Activated gamma-delta T cell treated with anti-CD3 and anti-CD28 coated beads, Interleukin-2, amount 50 U/mL, for 16 hours (primary cell): ENCODE measurements at places on chromosomes 4 and X.

DNA sequence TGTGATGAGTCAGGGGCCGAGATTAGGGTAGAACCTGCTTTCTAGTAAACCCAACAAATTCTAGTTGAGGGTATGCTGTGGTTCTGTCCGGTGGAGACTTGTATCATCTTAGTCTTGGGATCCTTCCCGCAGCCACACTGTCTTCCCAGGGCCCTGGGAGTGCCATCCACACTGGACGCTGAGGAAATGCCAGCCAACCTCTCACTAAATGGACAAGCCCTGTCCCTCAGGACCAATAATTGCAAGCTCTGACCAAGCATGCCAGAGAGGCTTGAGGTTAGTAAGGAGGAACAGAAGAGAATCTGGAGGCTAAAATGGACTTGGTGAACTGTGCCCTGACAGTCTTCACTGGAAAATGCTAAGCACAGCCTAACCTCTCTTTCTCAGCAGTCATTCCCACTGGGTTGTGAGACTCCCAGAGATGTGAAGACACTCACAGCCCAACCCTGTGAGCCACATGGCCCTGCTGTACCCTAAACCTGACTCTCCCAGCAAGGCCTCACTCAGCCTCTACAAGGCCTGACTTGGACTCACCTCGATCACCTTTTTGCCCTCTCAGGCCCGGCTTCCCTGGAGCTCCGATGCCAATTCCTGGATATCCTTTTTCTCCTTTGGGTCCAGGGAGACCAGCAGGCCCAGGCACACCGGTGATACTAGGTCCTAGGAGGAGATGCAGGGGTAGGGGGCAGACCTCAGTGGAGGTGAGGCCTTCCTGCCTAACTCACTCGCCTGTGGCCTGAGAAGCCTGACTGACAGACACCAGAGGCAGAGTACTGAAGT, 77.6 kb downstream of the ATG4A start:
- DNase-seq: no peak

DNA sequence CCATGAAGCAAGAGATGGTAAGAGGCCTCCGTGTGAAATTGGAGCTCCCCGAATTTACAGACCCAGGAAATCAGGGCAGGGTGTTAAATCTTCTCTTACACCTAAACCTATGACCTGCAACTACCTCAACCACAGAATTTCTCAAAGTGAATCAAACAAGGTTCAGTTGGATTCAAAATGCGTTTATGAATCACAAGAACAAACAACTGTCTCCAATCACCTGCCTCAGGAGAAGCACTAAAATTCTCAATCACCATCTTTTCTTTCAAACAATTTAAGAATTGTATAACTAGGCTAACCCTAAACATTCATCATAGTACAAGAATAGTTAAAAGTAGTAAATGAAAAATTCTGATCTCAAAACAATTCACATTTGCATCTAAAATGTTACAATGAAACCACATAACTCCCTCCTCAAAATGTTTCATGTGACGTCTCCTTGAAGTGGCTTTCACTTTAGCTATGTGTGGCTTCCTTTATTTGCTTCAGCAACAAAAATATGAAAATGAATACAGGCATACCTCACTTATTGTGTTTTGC, 19.2 kb downstream of the PPP3CA start:
- no peak for DNase-seq

DNA sequence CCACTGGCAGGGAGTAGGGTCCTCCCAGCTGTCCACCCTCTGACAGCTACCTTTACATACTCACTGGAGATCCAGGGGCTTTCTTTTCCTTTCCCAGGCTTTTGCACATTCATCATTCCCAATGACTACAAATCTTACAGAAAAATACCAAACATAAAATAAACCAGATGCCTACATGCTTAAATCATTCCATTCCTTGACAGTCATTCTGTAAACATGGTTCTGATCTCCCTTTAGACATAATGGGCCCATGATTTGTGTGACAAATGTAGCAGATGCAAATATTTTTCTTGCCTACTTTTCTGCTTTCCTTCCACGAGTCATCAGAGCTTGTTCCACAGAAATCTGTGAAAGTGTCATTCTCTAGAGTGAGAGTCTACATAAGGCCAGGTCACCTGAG, 207.0 kb downstream of the IDS start:
- no peak for DNase-seq

GRCh38 chr4:82848706-82849105, 42.2 kb downstream of the SEC31A start:
- DNase-seq: no peak

DNA sequence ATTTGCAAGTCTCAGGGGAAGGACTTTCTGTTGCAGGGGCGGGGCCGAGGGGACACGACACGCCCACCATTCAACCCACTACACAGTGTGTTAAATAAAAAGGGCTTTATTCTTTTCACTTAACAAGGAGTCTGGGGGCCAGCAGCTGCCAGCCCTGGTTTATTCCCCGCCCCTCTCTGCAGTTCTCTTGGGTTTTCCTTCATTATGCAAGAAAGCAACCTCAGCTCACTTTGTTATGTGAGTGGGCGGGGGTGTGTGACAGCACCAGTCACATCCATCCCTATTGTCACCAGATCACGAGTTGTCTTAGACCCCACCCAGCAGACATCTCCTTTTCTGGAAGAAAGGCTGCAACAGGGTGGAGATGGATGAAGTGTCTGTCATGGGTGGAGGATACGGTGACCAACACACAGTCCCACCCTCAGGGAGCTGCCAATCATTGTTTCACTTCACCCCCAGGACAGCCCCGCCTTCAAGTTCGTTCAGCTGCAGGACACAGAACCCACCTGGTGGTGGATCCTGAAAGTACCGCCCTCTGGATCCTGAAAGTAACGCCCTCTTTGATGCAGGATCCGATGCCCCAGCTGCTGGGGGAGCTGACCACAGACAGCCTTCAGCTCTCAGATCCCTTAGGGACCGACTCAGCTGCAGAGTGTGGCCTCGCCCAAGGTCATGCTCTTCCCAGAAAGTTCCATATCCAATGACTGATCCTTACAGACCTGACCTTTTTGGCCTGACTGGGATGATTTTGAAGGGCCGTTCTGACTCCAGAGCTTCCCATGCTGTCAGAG, 79.6 kb downstream of the SMIM20 start:
- DNase-seq: no peak

DNA sequence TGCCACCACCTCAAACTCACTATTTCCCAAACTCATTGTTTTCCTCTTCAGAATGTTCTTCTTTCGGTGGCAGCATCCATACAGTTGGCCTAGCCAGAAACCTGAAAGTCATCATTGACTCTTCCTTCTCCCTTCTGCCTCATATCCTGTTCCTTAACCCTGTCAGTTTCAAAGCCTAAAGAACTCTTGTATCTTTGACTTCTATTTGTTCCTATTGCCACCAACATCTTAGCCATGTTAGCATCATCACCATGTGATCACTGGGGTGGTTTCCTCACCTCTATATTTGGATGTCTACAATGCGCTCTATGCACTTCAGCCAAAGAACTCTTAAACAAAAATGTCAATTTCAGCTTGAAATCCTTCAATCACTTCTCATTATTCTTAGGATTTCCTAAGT, 29.0 kb downstream of the DDX60L start:
- no peak for DNase-seq

DNA sequence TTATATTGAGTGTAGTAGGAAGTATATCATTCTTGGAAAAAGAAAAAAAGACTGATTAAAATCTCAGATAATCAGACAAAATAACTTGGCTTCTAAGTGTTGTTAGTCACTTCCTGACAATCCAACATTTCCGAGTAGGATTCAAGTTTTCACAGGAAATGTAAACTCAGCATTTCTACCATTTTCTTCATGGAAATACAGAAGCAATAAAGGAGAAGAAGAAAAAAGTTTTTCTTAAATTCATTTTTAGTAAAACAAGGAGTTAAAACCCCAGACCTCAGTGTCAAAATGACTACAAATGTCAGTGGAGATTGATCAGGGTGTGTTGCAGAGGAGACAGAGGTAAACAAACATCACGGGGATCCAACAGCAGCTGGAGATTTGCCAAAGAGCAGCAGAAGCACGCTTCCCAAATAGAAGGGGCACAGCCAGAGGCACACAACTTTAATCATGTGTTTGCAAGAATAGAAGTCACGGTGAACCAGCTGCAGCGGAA, 129.3 kb upstream of the FAM9B start:
- no peak for DNase-seq

DNA sequence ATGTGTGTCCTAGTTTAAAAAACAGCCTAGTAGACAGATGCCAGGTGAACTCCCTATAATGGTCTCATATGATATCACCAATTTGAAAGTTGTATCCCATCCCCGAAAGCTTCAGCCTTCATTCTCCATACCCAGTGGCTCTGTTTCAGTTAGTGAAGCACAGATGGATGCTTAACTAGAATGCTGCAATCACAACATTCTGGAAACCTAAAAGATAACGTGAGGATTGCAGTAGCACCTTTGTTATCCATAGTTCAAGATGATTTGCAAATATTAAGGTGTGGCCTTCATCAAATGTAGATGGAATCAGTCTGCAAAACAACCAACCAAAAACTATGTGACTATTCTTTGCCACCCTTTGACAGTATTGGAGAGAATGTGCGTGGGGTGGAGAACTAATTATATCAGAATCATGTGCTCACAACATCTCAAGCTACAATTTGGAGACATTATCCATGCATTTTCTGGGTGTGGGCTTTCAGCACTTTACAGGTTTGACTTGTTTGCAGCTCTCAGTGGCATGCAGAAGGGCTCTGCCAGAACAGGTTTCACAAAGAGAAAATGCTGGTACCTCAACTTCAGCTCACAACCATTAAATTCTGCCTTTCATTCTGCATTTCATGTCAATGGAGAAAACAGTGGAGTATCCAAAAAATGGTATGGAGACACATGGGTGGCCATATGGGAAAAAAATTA, 18.3 kb upstream of the PPID start:
- no peak for DNase-seq

DNA sequence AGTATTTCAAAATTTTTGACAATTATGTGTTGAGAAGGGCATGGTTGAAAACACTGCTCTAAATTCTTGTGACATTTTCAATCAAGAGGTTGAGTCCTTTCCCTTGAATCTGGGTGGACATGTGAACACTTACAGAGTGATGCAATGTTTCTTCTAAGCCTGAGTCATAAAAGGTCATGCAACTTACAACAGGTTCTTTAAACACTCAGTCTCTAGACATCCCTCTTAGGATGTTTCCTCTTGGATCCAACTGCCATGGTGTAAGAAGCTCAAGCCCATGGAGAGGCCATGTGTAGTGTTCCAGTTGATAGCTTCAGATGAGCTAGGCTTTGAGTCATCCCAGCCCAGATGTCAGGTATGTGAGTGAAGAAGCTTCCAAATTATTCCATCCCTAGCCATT, 232.2 kb upstream of the MAOA start:
- no peak for DNase-seq

GRCh38 chr4:123340381-123340701, 56.3 kb upstream of the SPRY1 start:
- DNase-seq: no peak

DNA sequence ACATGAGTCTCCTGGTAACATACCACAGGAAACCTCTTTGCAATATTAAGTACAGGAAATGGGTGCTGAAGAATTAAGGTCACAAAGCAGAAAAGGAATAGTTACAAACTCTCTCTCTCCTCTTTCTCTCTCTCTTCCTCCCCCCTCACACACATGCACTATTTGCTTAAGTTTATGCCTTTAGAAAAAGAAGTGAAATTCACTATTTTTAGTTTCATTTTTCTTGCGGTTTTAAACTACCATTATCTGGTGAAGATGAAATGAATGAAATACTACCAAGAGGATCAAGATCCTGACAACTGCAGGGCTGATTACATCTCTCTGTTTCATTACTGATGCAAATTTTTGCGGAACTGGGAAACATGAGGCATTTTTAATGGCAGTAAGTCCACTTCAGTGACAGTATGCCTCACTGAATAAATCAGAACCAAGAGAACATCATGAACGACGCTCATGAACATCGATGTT, 64.3 kb upstream of the FTHL17 start:
- DNase-seq: no peak

DNA sequence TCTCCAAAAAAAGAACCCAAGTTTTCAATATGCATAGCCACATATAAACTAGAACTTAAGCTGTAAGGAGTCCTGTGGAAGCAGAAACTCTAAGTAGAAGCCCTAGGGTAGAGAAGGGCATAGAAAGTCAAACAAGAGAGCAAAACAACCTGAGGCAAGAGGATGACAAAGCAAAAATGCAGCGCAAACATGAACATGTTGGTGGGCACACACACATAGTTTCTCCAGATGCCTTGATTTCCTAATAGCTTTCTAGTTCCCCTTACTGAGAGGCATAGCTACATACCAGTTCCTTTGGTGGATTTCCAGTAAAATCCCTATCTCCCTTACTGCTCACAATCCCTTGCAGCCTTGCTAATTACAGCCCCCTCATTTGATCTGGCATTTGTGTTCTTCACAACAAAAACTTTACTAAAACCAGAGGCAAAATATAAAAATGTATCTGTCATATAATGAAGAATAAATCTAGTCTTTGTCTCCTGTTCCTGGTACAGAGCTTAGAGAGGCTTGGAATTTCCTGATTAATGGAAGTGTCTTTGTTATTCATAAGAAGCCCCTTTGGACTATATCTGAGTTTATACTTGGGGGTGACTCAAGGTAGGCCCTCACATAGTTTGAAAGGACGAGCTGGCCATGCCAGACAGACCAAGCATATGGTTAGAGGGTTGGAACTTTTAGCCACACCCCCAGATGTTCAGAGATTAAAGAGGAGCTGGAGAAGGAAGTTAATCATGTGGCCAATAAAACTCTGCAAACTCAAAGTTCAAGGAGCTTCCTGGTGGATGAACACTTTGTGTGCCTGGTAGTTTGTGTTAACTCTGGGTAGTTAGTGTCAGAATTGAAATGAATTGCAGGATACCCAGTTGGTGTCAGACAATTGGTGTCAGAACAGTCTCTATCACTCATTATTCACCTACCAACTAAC, 52.7 kb upstream of the ZCCHC13 start:
- no peak for DNase-seq

- no peak for DNase-seq
Observed at GRCh38 chr4:106365613-106366012, 3.0 kb downstream of the GIMD1 start.

GRCh38 chr4:25117274-25117673, 43.0 kb downstream of the SEPSECS start:
- DNase-seq: no peak

DNA sequence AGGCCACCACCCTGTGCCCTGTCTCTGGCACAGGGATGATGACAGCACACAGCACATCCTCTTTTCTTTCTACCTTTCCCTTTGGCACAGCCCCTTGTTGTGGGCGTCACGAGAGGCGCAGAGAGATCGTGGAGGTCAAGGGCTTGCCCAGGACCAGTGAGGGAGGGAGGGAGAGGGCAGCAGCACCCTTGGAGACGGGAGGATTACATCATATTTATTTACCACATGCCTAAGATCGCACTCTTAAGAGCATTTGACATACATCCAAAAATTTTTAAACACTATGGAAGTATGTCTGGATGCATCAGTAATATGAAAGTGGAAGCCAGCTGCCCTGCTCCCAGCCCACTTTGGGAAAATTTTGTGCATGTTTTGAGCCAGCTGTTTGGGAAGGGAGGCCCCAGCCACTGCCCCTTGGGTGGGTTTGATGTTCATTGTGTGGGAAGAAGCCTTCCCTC, 12.7 kb downstream of the WFS1 start:
- no peak for DNase-seq

DNA sequence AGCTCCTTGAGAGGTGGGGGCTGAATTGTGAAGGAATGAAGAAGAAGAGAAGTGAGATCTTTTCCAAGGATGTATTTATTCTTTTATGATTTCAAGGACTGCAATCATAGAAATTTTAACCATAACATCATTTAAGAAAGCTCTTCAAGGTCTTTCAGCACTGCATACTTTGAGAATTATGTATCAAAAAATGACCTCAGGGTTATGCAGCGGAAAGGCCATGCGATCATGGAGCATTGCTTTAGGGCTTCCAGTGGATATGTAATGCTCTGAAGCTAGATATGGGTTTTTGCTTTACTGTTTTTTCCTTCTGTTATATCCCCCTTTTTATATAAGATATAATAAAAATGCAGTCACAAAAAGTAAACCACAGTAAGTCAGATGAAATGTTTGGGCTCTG, 38.7 kb downstream of the SGMS2 start:
- DNase-seq: no peak
